NCI-H748 treated with DMSO at 0.1 percent for 48 hours (cell line): ENCODE measurements at places on chromosomes 2 and 18.
A peak's percentile ranks its signal among the peaks of the same experiment; 100 is the strongest.

- no peak for DNase-seq
Measured at GRCh38 chr18:56202678-56203077, 435.7 kb downstream of the TXNL1 start.

GRCh38 chr18:1811282-1811681, 760.0 kb downstream of the METTL4 start:
- DNase-seq, result no peak

DNA sequence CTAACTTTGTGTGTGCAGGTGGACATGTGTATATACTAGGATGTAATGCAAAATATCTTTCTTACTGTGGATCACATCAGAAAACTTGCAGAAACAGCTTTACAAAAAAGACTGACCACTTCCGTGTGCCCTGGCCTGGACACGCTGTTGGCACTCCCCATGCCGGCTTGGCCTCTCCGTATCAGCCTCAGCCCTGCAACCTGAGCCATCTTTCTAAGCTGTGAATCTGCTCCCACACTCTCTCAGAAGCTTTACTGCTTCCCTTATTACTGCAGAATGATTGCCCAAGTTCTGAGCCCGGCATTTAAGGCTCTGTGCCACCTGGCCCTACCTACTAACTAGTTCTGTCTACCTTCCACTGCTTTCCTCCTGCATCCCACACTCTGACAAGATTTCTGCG, 37.8 kb downstream of the MYO7B start:
- no peak for DNase-seq

DNA sequence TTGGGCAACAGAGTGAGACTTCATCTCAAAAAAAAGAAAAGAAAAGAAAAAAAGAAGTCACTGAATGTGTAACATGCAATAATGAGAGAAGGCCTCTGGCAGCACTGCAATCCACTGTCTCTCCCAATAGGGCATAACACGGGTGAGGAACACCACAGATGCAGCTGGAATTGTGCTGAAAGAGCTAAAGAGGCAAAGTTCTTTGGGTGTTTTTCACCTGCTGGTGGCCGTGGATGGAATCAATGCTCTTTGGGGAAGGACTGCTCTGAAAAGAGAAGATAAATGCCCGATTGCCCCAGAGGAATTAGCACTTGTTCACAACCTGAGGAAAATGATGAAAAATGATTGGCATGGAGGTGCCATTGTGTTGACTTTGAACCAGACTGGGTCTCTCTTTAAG, 31.0 kb upstream of the CYBRD1 start:
- no peak for DNase-seq

- no peak for DNase-seq
Measured at GRCh38 chr2:118012778-118013177, 1.1 kb downstream of the CCDC93 start.

DNA sequence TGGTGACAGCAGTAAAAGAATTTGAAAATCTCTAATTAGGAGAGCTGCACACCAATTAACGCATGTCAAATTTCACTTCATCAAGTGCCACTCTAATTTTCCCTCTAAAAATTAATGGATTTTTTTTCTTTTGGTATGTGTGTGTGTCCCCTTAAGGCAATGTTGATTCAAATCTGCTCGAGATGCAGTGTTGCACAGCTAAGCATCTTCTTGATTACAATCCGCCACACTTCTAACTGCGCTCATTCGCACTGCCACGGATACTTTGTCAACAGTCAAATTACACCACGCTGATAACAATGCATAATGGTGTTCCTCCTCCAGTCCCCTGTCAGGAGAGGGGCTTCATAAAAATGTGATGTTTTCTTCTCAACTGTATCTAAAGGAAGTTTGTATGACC, 261.4 kb downstream of the MEIS1 start:
- peak; percentile 38 for DNase-seq

DNA sequence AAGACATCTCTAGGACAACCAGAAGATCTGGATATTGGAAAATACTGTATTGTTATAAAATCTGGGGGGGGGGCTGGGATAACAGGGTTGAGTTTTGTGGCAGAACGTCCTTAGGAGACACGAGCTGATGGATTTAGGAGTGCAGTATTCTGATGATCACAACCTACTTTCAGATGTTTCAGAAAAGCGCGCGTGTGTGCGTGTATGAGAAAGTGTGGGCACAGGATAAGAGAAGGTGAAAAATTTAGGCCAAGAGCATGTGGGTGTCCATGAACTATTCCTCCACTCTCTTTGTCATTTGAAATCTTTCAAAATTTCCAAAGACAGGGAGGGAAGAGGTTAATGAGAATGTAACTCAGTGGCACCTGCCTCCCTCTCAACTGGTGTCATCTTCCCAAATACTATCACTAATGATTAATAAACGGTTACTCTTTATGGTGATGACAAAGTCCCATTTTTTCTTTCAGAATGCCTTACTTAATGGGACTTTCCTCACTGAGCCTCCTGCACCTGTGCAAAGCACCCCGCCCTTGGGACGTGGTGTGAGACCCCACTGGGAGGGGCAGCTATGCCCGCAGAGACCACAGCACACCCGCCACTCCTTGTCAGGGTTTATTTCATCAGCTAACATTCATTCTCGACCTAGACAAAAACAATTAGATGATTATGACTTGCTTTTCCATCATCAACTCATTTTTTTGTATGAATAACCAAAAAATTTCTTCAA, 53.6 kb downstream of the HS6ST1 start:
- no peak for DNase-seq

GRCh38 chr2:175356901-175357300, 175.4 kb upstream of the ATP5MC3 start:
- no peak for DNase-seq

GRCh38 chr18:76978616-76979015, 154.0 kb downstream of the MBP start:
- DNase-seq, result no peak

- DNase-seq, result no peak
Measured at GRCh38 chr2:157192445-157193423, 64.8 kb upstream of the GALNT5 start.

- DNase-seq, result no peak
Measured at GRCh38 chr2:173647681-173648311, 293.1 kb downstream of the CDCA7 start.

DNA sequence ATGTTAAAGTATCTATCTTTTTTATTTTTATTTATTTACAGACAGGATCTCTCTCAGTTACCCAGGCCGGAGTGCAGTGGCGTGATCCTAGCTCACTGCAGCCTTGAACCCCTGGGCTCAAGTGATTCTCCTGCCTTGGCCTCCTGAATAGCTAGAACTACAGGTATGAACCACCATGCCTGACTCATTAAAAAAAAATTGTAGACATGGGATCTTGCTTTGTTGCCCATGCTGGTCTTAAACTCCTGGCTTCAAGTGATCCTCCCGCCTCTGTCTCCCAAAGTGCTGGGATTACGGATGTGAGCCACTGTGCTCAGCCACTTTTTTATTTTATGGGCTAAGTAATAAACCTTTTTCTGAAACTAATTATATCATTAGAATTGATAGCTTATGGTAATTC, 7.1 kb downstream of the MFSD6 start:
- no peak for DNase-seq
